Left ventricle myocardium inferior (tissue), 1 donor: ENCODE measurements at places on chromosomes 7 and 10. TPM values are rescaled to one million over a fixed set of nuclear protein-coding genes. Genes with fewer than 3 reads are reported as not detected.

SMIM30 gene
- total RNA-seq = 148 TPM

KLF14 gene
- 0.11 TPM for total RNA-seq

PAX4 gene
- total RNA-seq = not detected

CYP3A4 gene
- not detected for total RNA-seq

PLEKHS1 gene
- total RNA-seq = not detected

AMPH gene
- 2.6 TPM for total RNA-seq

RELN gene
- 0.44 TPM for total RNA-seq

CPED1 gene
- 33.8 TPM for total RNA-seq

FAM13C gene
- total RNA-seq = 5.2 TPM

LIPJ gene
- not detected for total RNA-seq

UBE3C gene
- total RNA-seq = 50.2 TPM

DNA sequence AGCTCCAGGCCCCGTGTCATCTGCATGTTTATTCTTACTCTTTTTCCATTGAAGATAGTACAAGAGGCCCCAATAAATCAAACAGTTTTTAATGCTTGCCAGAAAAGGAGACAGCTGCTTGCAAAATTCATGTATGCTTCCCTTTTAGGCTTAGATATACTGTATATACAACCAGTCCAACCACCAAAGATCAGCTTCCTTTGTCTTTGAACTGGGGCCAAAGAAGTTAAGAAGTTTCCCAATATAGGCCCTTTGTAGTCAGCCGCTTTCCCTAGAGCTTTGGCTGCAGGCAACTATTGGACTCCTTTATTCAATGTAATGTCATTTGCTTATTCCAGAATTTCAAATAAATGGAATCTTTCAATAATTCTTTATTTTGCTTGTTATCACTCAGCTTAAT is 1395.0 kb downstream of the GATA3 start:
- H3K4me3 ChIP-seq = no peak overlapping the region
- no peaks in the 10 kb centered on the region for H3K36me3 ChIP-seq
- no peak overlapping the region for H3K27ac ChIP-seq
- no peaks in the 10 kb centered on the region for H3K4me1 ChIP-seq
- DNase-seq = no peak

- no peak overlapping the region for H3K27ac ChIP-seq
- H3K36me3 ChIP-seq = peaks cover 5% of the 10 kb centered on the region
- no peaks in the 10 kb centered on the region for H3K4me1 ChIP-seq
- DNase-seq = no peak
These were observed 114.2 kb downstream of the DYNC1I1 start for GRCh38 chr7:95886501-95887090.

DNA sequence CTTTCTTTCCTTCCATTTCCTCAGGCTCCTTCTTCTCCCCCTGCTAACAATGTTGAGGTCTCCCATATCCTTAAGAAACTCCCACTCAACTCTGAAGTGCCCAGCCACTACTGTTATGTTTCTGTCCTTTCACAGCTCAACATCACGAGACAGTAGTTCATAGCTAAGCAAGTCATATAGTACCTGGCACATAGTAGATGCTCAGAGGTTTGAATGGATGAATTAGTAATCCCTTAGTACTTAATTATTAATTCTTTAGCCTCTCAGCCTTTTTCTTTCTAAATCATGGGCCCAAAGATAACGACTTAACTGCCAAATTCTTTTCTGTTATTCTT is 22.6 kb downstream of the CSGALNACT2 start:
- H3K4me1 ChIP-seq = no peaks in the 10 kb centered on the region
- no peak overlapping the region for H3K4me3 ChIP-seq
- H3K27me3 ChIP-seq = no peaks in the 10 kb centered on the region
- no peak overlapping the region for H3K27ac ChIP-seq
- no peak for DNase-seq

DNA sequence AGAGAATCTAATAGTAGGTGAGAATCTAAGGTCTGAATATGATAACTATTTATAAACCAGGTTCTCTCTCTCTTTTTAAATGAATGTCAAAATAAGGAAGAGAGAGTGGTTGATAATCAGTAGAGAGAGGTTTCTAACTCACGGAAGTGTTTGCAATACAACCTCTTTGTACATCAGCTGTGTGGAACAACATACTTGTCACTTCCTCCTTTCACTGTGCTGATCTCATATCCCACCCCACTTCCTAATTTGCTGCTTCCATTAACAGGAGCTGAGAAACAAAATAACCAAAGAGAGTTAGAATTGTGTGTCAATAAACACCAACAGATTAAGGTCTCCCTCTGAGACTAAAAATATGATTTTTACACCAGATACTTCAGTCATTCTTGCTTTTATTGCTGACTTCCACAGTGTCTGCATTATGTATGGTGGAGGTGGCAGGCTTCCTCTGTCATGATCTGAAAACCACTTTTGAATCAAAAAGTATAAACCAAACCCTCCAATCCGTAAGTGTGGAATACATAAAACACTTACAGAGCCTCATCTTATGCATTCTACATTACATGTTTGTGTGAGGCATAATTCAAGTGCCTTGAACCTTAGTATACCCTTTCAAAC is 25.0 kb downstream of the CACUL1 start:
- no peak for DNase-seq
- peaks cover 78% of the 10 kb centered on the region for H3K4me1 ChIP-seq
- H3K27ac ChIP-seq = peak overlapping the region; percentile 54
- H3K36me3 ChIP-seq = peaks cover 5% of the 10 kb centered on the region

DNA sequence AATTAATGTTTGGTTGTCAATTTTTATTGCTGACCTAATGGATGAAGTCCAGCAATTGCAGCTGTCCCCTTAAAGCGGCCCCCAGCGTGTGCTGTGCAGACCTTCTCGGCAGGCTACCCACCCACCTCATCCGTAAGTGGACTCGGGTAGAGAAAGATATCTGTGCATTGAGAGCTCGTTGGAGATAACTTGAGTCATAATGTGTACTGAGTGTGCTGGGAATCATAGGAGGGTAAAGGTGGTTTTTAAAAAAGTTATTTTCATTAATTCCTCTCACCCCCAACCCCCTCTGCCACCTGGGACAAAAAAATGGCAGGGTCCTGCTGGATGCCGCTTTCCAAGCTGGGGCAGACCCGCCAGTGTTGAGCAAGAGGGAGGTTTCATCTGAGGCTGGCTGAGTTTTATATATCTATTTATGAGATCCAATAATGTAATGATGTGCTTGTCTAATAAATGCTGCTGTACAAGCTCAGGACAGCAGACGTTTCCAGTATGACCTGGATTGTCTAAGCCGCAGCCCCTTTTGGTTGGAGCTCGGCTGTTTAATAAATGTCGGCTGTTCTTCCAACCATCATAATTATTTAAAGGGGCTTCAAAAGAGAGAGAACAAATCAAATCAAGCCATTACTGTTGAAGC is 119.1 kb downstream of the NKX6-2 start:
- H3K27me3 ChIP-seq = no peaks in the 10 kb centered on the region
- H3K36me3 ChIP-seq = peaks cover 12% of the 10 kb centered on the region
- H3K27ac ChIP-seq = no peak overlapping the region
- H3K4me1 ChIP-seq = peaks cover 18% of the 10 kb centered on the region
- no peak overlapping the region for H3K4me3 ChIP-seq

GRCh38 chr10:11553773-11554381 is 57.6 kb downstream of the USP6NL start:
- DNase-seq = no peak
- no peak overlapping the region for H3K27ac ChIP-seq
- H3K4me3 ChIP-seq = no peak overlapping the region
- H3K36me3 ChIP-seq = no peaks in the 10 kb centered on the region
- H3K4me1 ChIP-seq = peaks cover 22% of the 10 kb centered on the region

DNA sequence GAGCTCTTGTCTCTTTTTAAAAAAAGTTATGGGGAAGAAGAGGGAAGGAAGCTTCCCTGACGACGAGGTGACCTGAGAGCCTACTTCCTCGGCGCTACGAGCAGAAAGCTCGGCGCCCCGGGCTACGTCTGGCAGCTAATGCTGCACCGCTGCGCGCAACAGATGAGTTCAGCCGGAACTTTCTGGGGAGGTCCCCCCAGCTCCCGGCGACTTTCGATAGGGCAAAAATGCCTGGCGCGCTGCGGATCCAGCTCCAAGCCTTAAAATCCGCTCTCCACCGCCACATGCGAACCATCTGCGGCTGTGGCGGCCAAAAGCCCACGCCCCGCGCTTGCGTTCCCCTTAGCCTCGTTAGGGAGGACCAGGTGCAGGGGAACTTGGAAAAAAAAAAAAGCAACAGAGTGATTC is 621 bp downstream of the P4HA1 start:
- H3K27me3 ChIP-seq = no peaks in the 10 kb centered on the region
- H3K4me1 ChIP-seq = peaks cover 69% of the 10 kb centered on the region
- peak overlapping the region; percentile 78 for H3K4me3 ChIP-seq
- H3K27ac ChIP-seq = peak overlapping the region; percentile 95

GRCh38 chr7:33965183-33965744 is 59.9 kb downstream of the BMPER start:
- no peaks in the 10 kb centered on the region for H3K4me1 ChIP-seq
- H3K27me3 ChIP-seq = no peaks in the 10 kb centered on the region
- no peak overlapping the region for H3K27ac ChIP-seq
- H3K36me3 ChIP-seq = no peaks in the 10 kb centered on the region
- H3K4me3 ChIP-seq = no peak overlapping the region

DNA sequence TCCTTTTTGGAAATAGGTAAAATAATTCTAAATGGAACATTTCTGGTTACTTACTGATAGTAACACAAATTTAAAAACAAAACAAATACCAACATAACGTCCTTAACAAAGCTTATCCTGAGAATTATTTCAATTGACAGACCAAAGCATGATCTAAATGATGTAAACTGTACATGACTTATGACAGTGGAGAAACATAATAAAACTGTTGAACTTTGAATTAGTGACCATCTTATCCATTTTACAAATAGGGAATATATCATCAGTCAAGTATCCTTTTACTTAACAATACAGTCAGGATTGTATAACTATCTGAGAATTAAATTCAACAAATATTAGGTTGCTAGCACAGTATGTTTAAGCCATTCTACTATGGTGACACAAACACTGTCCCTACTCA is 2.4 kb downstream of the IPMK start:
- no peak for DNase-seq
- peaks cover 50% of the 10 kb centered on the region for H3K4me1 ChIP-seq
- no peaks in the 10 kb centered on the region for H3K27me3 ChIP-seq
- H3K36me3 ChIP-seq = no peaks in the 10 kb centered on the region
- peak overlapping the region; percentile 93 for H3K27ac ChIP-seq

- no peak overlapping the region for H3K4me3 ChIP-seq
- H3K27ac ChIP-seq = no peak overlapping the region
- no peak for DNase-seq
- H3K36me3 ChIP-seq = no peaks in the 10 kb centered on the region
These were observed 16.2 kb downstream of the MACC1 start for GRCh38 chr7:20200971-20201370.

DNA sequence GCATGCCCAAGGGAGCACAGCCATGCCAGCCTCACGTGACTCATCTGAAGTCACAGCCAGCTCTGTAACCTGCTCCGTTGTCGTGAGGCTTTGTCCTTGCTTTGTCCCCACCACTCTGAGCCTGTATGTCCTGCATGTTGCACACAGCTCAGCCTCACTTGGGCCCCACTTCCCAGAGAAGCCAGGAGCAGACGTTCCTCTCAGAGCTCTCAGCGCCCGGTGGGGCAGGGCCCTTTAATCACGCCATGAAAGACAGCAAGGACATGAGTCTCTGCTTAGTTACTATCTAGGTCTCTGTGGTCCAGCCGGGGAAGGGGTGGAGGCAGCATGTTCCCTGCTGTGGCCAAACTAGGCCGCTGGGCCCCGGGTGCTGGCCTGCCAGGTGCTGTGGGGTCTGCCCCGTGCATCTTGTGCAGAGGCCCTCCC is 127.4 kb upstream of the FAM20C start:
- no peaks in the 10 kb centered on the region for H3K27me3 ChIP-seq
- no peak overlapping the region for H3K4me3 ChIP-seq
- H3K36me3 ChIP-seq = no peaks in the 10 kb centered on the region
- peak overlapping the region; percentile 40 for H3K27ac ChIP-seq
- no peak for DNase-seq
- peaks cover 18% of the 10 kb centered on the region for H3K4me1 ChIP-seq

GRCh38 chr7:117717357-117717756 is 155.9 kb downstream of the CTTNBP2 start:
- H3K27me3 ChIP-seq = no peaks in the 10 kb centered on the region
- no peak overlapping the region for H3K27ac ChIP-seq
- DNase-seq = no peak
- no peaks in the 10 kb centered on the region for H3K36me3 ChIP-seq
- no peak overlapping the region for H3K4me3 ChIP-seq

- H3K36me3 ChIP-seq = peaks cover 69% of the 10 kb centered on the region
- H3K27ac ChIP-seq = peak overlapping the region; percentile 76
- H3K4me1 ChIP-seq = peaks cover 69% of the 10 kb centered on the region
- no peak for DNase-seq
- H3K4me3 ChIP-seq = no peak overlapping the region
These were observed 9.2 kb downstream of the AKR1B1 start for GRCh38 chr7:134449680-134450079.

DNA sequence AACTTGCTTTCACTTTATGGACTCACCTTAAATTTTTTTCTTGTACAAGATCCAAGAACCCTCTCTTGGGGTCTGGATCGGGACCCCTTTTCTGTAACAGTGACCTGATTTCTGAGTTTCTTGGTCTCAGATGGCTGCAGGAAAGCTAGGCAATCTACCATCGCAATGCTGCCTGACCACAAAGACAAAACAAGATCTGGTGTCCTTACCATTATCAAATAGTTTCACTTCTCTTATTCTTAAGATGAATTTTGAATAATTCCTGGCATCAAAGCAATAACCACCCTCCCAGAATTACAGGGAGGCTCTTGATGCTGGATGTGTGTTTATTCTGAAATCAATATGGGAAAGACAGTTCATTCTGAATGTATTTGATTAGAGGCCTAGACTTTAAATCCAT is 77.4 kb upstream of the FRMD4A start:
- peaks cover 7% of the 10 kb centered on the region for H3K4me1 ChIP-seq
- no peaks in the 10 kb centered on the region for H3K36me3 ChIP-seq
- H3K27ac ChIP-seq = no peak overlapping the region

GRCh38 chr7:156368053-156368843 is 272.3 kb upstream of the RNF32 start:
- H3K36me3 ChIP-seq = no peaks in the 10 kb centered on the region
- H3K27me3 ChIP-seq = peaks cover 4% of the 10 kb centered on the region
- H3K4me3 ChIP-seq = no peak overlapping the region
- H3K27ac ChIP-seq = no peak overlapping the region

GRCh38 chr10:132641966-132642731 is 104.6 kb downstream of the INPP5A start:
- H3K27me3 ChIP-seq = no peaks in the 10 kb centered on the region
- H3K4me3 ChIP-seq = no peak overlapping the region
- DNase-seq = no peak
- H3K4me1 ChIP-seq = peaks cover 30% of the 10 kb centered on the region
